ENCODE measurements at places on chromosomes 2 and 18.

GRCh38 chr2:225865468-225865867 is 466.0 kb downstream of the NYAP2 start:
- no peak for DNase-seq

- DNase-seq: no peak
These were observed 207.1 kb downstream of the ZNF521 start for GRCh38 chr18:25144820-25145219.

GRCh38 chr18:2905854-2906703 is 59.3 kb downstream of the EMILIN2 start:
- no peak for DNase-seq

GRCh38 chr2:32284321-32284720 is 6.6 kb downstream of the YIPF4 start:
- no peak for DNase-seq

DNA sequence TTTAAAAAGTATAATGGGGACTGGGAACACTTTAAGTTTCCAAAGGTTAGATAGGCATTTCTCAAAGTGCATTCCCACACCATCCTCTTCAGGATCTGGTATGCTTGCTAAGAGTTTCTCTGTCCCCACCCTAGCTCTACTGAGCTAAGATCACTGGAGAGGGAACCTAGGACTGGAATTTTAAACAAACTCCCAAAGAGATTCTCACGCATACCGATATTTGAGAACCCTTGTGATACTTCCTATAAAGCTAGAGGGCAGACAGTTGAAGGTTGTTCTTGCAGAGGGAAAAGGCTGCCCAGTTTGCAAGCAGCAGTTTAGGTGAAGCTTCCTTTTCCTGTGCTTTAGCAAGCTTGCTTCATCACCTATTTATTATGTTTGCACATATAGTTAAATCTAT is 3.6 kb downstream of the CNRIP1 start:
- DNase-seq: no peak

GRCh38 chr2:85468096-85468703 is 49.7 kb downstream of the SH2D6 start:
- DNase-seq: no peak

DNA sequence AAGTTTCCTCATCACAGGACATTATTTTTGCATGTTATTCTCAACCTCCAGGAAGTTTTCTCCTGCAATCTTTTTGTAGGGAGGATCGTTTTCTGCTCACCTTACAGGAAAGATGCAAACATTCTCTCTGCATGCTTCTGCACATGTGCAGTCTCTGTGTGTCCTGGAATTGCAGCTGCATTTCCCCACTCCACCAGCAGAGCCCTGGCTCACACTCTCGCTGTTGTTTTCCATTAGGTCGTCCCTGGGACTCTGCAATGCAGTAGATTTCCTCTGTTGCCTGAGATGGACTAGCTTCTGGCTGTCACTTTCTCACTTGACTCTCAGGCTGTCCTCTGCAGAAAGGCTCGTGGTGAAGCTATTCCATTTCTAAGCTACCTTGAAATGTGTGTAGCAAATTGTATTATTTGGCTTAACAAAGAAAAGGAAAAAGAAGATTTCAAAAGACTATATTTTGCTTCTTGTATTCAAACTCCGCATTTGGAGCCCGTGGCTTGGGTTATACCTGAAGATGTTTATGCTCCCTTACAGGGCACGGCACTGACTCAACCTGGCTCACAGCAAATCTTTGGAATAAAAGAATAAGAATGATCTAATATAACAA is 346.7 kb downstream of the RAD51AP2 start:
- no peak for DNase-seq

DNA sequence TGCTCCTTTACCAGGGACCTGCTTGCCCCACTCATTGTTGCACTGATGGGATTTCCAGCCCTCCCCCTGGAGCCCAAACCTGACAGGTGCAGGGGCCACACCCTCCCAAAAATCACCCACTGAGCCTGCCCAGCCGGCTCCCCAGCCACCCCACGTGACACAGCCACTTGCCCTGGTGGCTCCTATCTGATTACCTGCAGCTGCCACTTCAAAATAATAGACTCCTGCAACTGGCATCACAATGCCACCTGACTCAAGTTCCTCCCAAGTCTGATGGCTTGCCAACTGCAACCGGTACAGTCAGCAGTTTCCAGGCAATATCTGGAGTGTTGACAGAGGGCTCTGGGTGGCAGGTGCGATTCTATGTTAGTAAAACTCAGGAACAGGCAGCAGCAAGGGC is 66.2 kb downstream of the CRACDL start:
- no peak for DNase-seq

GRCh38 chr2:171086352-171087290 is 74.1 kb downstream of the TLK1 start:
- peak; percentile 3 for DNase-seq

DNA sequence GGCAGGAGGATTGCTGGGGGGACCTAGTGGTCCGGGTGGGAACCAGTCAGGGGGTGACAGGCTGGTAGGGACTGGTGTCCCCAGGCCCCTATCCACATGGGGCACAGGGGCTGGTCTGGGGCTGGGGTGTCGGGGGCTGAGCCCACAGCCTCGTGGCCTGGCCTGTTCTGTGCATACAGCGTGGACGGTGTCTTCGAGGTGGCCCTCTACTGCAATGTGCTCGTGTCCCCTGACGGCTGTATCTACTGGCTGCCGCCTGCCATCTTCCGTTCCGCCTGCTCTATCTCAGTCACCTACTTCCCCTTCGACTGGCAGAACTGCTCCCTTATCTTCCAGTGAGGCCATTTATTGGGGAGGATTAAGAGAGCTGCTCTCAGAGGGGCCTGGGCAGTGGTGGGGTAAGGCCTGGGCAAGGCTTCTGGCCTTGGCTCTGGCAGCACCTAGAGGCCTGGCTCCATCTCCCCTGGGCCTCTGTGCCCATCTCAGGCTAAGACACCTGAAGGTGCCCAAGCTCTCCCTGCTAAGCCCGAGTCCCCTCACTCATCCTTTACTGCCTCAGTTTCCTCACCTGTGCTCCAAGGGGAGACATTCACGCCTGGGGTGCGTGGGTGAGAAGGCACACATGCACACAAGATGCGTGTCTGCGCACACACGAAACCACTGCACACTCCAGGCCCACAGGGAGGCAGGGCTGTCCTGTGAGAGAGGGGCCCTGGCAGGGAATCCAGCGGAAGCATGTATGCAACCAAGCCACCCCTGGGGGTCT is 1.9 kb downstream of the CHRNG start:
- no peak for DNase-seq

GRCh38 chr2:74415762-74416395 is 5.5 kb downstream of the C2orf81 start:
- DNase-seq: no peak

DNA sequence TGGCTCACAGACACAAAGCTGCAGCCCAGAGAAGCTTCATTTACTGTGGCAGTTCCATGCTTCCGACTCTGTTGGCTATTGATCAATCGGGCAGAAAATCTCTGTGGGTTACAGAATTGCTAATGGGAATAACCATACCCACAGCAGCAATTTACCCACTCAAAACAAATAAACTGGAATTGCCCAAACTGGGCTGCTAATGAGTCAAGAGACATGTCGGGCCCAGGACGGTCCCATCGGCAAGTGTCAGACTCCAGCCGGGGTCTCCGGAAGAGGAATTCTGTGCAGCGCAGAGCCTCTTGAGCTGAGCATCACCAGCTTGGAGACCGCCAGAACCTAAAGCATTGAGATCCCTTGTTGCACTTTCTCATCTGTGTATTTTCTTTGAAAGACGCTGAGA is 67.8 kb downstream of the TMEM18 start:
- DNase-seq: no peak

DNA sequence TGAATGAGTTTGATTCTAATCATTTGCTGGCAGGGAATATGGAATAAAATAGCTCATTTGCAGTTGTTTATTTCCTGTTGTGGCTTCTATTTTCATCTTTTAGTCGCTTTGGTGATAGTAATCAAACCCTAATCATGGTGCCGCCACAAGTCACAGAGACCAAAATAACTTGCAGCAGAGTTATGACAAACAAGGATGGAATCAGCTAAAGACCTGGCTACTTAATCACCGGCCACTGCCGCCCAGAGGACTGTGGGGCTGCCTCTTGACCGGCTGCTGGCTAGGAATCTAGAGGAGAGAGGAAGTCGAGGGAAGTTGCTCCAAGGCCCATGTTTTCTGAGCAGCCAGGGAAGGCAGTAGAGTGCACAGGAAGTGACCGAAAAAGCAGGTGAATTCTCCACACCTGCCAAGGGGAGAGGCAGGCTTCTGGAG is 5.1 kb upstream of the SMAD7 start:
- DNase-seq: no peak

DNA sequence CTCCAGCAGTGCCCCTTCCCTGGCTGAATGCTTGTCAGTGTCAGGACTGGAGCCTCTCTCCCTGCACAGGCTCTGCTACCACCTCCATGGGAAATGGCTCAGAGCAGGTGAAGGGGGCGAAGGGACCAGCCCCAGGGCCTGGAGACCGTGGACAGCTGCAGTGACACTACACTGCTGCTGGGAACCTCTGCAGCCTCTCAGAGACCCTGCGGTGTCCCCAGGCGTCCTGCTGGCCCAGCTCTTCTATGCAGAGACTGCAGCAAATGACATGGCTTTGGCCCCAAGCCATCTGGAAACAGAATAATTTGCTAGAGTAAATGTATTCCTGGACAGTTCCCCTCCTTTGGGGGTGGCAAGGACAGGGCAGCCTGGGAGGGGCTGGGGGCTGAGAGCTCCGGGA is 53.2 kb downstream of the CIB4 start:
- DNase-seq: no peak

DNA sequence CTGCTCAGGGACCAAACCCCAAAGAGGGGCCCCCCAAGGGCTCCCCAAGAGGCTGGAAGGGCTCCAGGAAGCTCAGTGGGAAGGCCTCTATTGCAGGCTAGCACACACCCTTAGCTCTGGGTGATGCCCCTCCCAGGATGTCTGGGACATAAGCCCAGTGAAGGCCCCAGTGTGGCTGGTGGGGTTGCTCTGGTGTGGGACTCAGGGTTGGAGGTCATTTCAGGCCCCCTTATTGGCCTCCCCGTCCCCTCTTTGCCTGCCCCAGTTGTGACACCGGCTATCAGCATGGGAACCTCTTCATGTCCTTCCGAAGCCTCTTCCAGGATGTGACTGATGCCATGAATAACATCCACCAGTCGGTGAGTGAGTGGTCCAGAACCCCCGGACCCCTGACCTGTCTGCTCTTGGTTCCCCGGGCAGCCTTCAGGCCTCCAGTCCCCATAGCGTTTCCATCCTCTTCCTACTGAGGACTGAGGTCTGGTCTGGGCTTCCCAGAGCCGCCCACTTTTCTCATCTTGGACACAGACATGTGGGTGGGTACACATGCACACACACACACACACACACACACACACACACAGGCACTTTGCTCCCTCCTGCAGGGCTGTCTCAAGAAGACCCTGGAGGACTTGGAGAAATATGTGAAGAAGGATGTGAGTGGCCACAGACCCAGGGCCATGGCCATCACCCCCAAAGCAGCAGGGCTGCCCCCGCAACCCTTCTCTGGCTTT is 2.2 kb downstream of the NT5DC4 start:
- DNase-seq: no peak

GRCh38 chr2:32719933-32720716 is 92.3 kb downstream of the TTC27 start:
- DNase-seq: no peak

DNA sequence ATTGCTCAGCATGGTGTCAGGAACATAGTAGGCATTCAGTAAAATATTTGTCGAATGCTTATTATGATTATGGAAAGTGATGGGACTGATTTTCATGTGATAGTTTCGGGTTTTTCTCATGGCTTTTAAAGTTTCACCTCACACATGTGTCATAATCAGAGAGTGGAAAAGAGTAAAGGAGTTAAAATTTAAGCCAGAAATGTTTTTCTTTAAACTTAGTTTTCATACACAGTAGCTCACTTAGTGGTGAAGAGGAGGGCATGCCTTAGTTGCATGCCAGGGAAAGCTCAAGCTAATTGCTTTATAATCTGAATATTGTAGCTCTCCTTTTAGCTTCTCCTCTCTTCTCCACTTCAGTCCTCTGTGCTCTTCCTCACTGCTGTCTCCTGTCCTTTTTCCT is 38.0 kb downstream of the EHBP1 start:
- no peak for DNase-seq

- no peak for DNase-seq
These were observed 177.5 kb downstream of the CD8B2 start for GRCh38 chr2:106664669-106665068.

DNA sequence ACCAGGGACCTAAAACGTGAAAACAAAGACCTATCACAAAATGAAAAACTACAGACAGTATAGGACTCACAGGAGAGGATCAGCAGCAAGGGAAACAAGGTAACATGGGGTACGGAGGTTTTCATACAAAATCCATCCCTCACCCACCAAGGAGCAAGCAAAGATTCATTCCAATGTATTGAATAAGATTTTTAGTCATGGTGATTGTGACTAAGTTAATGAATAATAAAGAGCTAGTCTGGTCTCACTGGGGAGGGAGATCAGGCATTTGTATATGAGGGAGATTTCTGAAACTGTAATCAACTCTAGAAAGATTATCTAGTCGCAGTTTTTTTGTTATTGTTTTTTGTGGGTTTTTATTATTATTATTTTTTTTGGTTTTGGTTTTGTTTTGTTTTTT is 336.5 kb upstream of the MMADHC start:
- DNase-seq: no peak

DNA sequence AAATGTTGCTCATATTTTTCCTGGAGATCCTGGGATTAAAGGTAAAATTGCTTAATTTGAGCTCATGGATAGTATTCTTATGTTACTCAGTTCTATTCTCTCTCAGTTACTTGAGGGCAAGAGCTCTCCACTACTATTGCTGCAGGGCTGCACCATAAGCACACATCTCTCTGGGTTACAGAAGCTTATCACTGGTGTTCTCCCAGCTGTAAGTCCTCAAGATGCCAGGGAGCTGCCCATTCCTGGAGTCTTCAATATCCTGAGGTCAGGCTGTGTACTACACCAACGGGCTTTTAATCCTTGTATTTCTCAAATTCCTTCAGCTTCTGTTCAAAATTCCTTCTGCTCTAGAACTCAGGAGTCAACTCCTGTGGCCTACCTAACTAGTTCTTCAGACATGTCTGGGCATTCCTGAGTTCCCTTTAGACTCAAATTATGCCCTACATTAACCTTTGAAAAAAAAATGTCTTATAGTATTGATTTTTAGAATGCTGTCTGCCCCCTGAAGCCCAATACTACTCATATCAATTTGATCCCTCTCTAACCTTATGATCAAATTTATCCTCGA is 17.7 kb upstream of the COBLL1 start:
- no peak for DNase-seq

DNA sequence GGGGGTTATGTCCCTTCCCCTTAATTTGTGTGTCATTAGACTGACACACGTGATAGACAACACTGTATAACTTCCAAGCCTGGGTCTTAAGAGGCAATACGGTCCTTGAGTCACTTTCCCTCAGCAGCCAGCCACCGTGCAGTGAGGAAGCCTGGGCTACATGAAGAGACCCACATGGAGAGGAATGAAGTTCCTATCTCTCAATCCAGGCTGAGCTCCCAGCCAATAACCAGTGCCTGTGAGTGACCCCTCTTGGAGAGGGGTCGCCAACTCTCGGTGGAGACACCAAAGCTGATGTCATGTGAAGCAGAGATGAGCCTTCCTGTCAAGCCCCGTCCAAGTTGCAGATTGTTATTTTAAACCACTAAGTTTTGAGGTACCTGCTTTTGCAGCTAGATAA is 5.7 kb upstream of the WDSUB1 start:
- DNase-seq: no peak

- no peak for DNase-seq
These were observed 398.3 kb downstream of the ALK start for GRCh38 chr2:29522951-29523669.
